ENCODE measurements at places on chromosomes 1 and 21. TPM values are rescaled to one million over a fixed set of nuclear protein-coding genes. Genes with fewer than 3 reads are reported as not detected.

The S100A7 gene
- not detected for total RNA-seq

The LIN28A gene
- 0.15 TPM for total RNA-seq

DNA sequence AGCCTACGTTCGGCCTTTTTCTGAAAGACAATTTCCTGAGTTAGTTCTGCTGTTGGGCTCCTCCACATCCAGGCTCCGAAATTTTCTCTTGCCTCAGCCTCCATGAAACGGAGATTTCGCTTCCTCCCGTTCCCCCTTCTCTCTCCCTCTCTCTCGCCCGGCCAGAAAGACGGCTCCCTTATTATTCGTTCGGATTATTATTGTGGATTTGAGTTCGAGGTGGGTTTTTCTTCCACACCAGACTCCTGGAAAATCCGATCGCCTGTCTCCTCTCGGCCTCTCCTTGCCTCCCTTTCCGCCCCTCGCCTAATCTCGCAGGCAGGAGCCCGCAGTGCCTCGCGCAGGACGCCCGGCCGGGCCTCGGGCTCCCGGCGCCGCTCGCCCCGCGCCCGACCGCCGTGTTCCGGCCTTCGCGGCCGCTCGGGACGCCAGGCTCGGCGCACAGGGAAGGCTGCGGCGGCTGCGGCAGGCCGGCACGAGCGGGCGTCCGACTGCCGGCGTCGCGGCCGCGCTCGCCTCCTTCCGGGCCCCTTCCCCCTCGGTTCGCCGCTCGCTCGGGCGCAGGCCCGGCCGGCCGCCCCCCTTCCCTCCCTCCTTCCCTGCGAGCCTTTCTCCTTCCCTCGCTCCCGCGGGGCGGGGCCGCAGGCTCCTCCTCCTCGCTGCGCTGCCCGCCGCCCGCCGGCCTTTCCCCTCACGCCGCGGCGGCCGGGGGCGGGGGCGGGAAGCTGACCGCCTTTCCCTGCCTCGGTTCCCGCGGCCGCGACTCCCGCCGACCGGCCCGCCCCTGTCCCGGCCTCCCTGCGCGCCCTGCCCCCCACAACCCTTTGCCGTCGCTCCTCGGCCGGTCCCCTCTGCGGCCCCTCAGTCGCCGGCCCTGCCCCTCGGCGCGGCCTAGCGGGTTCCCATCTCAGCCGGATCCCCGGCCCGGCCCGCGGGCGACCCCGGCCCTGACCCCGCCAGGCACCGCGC lies at the start of gene ARHGEF11:
TSS of gene ARHGEF11 (minus strand) at position 493 of the 969 bp plus-strand sequence. CDS start 1,412 bp downstream, outside the sequence.
- peak; percentile 90 for DNase-seq
- H3K4me3 ChIP-seq, result peak within 1 kb of the TSS; percentile 63
- H3K4me1 ChIP-seq, result peaks cover 16% of the 10 kb centered on the region
- no peaks in the 10 kb centered on the region for H3K27me3 ChIP-seq
- H3K27ac ChIP-seq, result peak within 1 kb of the TSS; percentile 90
- H3K36me3 ChIP-seq, result no peaks in the 10 kb centered on the region

DNA sequence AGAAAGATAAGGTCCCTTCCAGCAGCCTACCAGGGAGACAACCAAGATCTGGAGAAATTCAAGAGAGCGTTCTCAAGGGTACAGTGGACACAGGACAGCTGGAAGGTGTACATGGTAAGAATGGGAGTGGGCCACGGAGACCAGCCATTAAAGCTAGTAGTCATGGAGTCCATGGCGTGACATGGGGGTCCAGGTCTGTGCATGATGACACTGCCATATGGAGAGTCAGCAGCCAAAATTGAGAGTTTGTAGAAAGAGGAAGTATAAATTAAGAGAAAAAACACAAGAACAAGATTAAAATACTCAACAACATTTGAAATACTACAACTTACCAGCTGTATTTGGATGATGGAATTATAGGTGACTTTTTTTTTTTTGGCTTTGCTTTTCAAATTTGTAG lies 7.9 kb upstream of the LORICRIN start:
- H3K36me3 ChIP-seq, result no peaks in the 10 kb centered on the region
- no peak overlapping the region for H3K4me3 ChIP-seq
- H3K4me1 ChIP-seq, result no peaks in the 10 kb centered on the region
- DNase-seq, result no peak
- H3K27ac ChIP-seq, result no peak overlapping the region
- peaks cover 6% of the 10 kb centered on the region for H3K27me3 ChIP-seq

- H3K27ac ChIP-seq, result peak overlapping the region; percentile 46
- no peaks in the 10 kb centered on the region for H3K36me3 ChIP-seq
- no peak for DNase-seq
- peaks cover 52% of the 10 kb centered on the region for H3K4me1 ChIP-seq
These were observed 78.3 kb downstream of the NPHP4 start for GRCh38 chr1:5913876-5914275.

GRCh38 chr1:9321480-9321849 lies 28.8 kb downstream of the SPSB1 start:
- H3K27me3 ChIP-seq, result no peaks in the 10 kb centered on the region
- H3K4me3 ChIP-seq, result no peak overlapping the region
- no peak overlapping the region for H3K27ac ChIP-seq
- H3K4me1 ChIP-seq, result no peaks in the 10 kb centered on the region
- H3K36me3 ChIP-seq, result no peaks in the 10 kb centered on the region

DNA sequence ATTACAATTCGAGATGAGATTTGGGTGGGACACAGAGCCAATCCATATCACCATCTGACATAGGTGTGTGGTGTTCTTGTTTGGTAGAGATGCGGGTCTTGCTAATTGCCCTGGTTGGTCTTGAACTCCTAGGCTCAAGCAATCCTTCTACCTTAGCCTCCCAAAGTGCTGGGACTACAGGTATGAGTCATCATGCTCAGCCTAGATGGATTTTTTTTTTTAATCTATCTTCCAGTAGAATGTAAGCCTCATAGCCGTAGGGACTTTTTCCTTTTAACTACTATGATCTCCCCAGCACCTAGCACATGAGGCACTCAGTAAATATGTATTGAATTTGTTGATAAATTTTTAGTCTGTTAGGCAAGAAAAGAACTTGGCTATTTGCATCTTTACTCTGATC lies 94.6 kb upstream of the TENT5C start:
- H3K36me3 ChIP-seq, result no peaks in the 10 kb centered on the region
- H3K4me1 ChIP-seq, result no peaks in the 10 kb centered on the region

GRCh38 chr1:62613325-62613727 lies 16.0 kb downstream of the ANGPTL3 start:
- H3K36me3 ChIP-seq, result peaks cover 3% of the 10 kb centered on the region
- no peak for DNase-seq
- H3K27ac ChIP-seq, result no peak overlapping the region
- H3K4me1 ChIP-seq, result no peaks in the 10 kb centered on the region
- no peaks in the 10 kb centered on the region for H3K27me3 ChIP-seq
- no peak overlapping the region for H3K4me3 ChIP-seq

DNA sequence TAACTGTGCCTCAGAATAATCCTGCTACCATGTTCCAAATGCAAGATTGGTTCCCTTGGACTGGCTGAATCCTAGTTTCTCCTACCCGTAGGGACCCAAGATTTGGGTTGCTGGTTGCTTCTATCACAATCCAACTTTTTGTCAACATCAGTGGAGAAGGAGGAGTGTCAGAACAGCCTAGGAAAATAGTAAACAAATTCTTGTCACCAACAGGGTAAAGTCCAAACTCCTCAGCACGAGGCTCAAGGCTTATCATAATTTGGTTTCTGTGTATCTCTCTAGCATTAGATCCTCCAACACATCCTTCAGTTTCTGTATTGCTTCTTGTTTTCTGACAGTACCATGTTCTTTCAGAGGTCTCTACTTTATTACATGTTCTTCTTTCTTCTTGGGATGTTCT lies 370.2 kb upstream of the DAB1 start:
- no peak overlapping the region for H3K27ac ChIP-seq
- no peaks in the 10 kb centered on the region for H3K27me3 ChIP-seq
- no peak overlapping the region for H3K4me3 ChIP-seq
- no peaks in the 10 kb centered on the region for H3K36me3 ChIP-seq
- no peak for DNase-seq

DNA sequence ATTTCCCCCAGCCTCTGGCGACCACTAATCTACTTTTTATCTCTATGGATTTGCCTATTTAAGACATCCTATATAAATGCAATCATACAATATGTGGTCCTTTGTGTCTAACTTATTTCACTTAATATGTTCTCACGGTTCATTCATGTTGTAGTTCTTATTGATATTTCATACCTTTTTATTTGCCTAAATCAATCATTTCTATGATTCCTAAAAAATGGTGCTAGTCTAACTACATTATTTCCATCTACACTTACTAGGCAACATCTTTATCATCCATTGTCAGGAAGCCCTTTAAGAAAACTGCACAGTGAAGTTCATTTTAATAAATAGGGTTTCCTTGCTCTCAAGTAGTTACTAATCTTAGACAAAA lies 380 bp upstream of the FBXO28 start:
- peaks cover 2% of the 10 kb centered on the region for H3K36me3 ChIP-seq
- DNase-seq, result no peak
- H3K27me3 ChIP-seq, result no peaks in the 10 kb centered on the region
- H3K4me3 ChIP-seq, result peak overlapping the region; percentile 90

The RORC gene
- not detected for total RNA-seq

The AADACL3 gene
- total RNA-seq, result not detected

DNA sequence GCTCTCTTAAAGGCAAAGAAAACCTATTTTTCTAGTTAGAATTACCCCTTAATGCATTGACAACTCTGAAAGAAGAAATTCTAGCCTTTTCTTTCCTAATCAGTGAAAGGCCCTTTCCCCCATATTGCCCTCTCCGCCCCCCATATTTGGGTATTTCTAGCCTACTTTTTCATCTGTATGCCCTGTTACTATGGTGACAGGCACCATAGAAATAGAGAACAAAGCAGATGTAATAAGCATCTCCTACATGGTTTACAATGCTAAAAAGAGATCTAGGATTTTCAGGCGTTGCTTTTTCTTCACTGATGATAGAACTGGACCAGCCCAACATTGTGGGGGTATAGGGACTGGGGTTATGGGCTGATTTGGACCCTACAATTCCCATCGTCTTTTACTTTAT lies 14.5 kb downstream of the LRRC8B start:
- H3K4me1 ChIP-seq, result peaks cover 5% of the 10 kb centered on the region
- H3K27me3 ChIP-seq, result no peaks in the 10 kb centered on the region
- no peaks in the 10 kb centered on the region for H3K36me3 ChIP-seq
- no peak overlapping the region for H3K4me3 ChIP-seq
- H3K27ac ChIP-seq, result no peak overlapping the region
- DNase-seq, result no peak

DNA sequence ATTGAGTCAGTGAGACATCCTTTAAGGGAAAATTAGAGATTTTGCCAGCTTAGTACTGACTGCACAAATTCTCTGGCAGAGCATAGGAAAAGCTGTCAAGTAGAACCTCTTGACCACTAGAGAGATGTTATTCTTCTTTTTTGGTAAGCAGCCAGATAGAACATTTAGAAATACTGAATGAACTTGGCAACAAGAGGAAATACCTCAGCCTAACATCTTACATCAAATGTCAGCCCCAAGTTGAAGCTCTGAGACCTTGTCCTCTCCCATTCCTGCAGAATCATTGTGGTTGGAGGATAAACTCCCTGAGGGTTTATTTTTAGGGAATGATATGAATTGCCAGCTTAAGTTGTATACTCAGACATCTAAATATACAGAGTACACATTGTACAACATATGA lies 53.5 kb downstream of the MIGA1 start:
- no peaks in the 10 kb centered on the region for H3K27me3 ChIP-seq
- no peak overlapping the region for H3K4me3 ChIP-seq
- H3K36me3 ChIP-seq, result peaks cover 5% of the 10 kb centered on the region
- H3K27ac ChIP-seq, result no peak overlapping the region
- peak; percentile 24 for DNase-seq
- H3K4me1 ChIP-seq, result peaks cover 30% of the 10 kb centered on the region

The GLMN gene
- 25.6 TPM for total RNA-seq

DNA sequence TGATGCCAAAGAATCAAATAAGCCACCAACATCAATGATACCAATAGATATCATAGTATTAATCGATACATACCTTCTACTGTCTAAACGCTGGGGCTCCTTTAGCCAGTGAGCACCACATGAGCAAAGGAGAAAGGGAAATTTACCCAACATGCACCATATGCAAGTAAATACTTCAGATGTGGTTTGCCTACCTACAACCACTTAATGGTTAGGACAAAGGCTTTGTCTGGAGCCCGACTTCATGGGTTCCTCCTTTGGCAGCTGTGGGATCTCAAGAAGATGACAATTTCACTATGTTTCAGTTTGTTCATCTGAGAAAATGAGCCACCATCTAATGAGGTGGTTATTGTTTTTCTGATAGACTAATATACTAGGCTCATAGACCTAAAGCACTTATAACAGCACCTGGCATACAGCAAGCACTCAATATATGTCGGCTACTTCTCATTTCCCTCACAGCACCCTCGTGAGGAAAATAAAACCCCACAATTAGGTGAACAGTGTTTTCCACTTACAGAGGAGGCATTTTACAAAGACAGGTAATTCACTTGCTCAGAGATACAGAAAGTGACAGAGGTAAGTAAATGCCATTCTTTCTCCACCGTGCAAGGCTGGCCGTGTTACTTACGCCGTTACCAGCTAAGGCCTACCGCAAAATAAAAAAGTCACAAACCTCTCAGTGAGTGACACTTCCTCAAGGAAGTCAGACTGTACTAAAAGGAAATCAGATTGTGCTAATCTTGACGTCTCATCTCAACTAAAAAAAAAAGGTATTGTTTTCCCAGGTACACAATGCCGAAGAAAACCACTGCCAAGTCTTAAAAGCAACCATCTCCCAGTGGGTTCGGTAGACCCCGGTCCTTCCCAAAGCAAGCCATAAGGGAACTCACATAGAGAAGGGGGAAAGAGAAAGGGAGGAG lies 1.6 kb downstream of the TTC13 start:
- DNase-seq, result no peak
- peaks cover 10% of the 10 kb centered on the region for H3K4me1 ChIP-seq
- peak overlapping the region; percentile 65 for H3K4me3 ChIP-seq
- H3K27me3 ChIP-seq, result no peaks in the 10 kb centered on the region
- peaks cover 11% of the 10 kb centered on the region for H3K36me3 ChIP-seq
- H3K27ac ChIP-seq, result no peak overlapping the region

DNA sequence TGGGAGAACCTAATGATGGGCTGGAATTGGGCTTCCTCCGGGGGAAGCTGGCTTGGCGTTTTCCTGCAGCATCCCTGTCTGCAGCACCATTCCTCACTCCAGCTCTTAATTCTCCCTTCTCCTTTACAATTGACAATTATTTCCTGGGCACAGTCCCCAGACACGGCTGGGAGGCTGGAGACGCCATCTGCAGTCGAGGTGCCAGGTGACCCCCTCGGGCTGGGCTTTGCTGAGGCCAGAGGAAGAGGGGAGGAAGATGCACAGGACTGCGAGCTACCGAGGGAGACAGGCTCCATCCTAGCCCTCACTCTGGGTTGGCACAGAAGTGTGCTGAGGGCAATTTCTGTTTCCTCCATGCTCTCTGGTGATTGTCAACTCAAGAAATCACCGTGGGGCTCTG lies 453.8 kb downstream of the PTPRU start:
- no peak overlapping the region for H3K27ac ChIP-seq
- DNase-seq, result no peak
- H3K4me3 ChIP-seq, result no peak overlapping the region
- H3K27me3 ChIP-seq, result peaks cover 10% of the 10 kb centered on the region

DNA sequence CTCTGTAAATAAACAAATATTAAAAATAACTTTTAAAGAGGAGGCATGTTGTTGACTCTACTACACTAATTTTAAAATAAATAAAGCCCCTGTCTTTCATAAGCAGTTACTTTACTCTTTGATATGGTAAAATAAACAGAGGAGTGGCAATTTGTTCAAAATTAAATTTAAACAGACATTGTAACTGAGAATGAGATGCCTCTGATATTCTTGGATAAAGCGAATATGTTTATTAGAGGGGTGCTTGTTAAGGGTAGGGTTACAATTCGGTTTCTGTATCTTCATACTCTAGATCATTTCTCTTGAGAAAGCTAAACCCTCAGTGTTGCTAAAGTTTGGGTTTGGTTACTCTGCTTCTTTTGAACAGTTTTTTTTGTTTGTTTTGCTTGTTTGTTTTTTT lies 19.6 kb downstream of the LPAR3 start:
- no peak for DNase-seq
- no peaks in the 10 kb centered on the region for H3K36me3 ChIP-seq
- H3K4me1 ChIP-seq, result no peaks in the 10 kb centered on the region
- H3K27me3 ChIP-seq, result peaks cover 60% of the 10 kb centered on the region

All from A673 (cell line).